Hepatocyte (in vitro differentiated cells): ENCODE measurements at places on chromosomes 4 and X. TPM values are rescaled to one million over a fixed set of nuclear protein-coding genes. Genes with fewer than 3 reads are reported as not detected.

Gene TEX11
- total RNA-seq: 0.20 TPM in 1 of 2 replicates, not detected in the other

DNA sequence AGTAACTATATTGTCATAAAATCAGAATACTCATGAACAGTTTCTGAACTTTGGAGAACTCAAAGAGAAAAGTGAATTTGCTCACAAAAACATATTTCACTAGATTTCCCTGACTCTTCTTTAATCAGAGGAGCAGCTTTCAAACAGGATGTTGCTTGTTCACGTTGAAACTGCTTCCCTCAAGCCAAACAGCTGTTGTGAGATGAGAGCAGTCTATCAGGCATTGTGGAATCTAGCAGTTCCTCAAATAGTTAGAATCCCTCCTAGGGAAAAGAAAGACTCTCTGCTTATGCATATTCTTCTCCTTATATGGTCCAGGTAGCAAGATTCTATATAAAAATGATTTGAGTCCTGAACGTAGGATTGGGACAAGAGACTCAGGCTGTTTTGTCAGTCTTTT lies 1012.1 kb downstream of the FAM133A start:
- no peak for DNase-seq

DNA sequence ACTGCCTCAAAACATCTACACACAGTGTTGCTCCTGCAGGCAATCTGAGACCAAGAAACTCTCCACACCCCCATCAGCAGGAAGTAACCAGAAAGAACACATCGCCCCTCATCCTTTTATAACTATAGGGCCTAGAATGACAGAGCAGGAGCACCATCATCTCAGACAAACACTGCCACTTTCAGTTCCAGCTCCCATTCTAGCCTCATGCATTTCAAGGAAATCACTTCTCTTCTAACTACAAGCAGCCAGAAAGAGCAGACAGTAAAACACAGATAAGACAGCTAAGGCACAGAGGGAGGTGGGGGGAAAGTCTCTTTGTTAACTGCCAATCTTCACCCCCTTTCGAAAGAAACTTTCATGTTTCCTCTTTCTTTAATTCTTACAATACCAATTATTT lies 102.6 kb upstream of the TENT5D start:
- no peak for DNase-seq

Gene CXCL10
- total RNA-seq: 2.8 and 3.7 TPM in 2 replicates

DNA sequence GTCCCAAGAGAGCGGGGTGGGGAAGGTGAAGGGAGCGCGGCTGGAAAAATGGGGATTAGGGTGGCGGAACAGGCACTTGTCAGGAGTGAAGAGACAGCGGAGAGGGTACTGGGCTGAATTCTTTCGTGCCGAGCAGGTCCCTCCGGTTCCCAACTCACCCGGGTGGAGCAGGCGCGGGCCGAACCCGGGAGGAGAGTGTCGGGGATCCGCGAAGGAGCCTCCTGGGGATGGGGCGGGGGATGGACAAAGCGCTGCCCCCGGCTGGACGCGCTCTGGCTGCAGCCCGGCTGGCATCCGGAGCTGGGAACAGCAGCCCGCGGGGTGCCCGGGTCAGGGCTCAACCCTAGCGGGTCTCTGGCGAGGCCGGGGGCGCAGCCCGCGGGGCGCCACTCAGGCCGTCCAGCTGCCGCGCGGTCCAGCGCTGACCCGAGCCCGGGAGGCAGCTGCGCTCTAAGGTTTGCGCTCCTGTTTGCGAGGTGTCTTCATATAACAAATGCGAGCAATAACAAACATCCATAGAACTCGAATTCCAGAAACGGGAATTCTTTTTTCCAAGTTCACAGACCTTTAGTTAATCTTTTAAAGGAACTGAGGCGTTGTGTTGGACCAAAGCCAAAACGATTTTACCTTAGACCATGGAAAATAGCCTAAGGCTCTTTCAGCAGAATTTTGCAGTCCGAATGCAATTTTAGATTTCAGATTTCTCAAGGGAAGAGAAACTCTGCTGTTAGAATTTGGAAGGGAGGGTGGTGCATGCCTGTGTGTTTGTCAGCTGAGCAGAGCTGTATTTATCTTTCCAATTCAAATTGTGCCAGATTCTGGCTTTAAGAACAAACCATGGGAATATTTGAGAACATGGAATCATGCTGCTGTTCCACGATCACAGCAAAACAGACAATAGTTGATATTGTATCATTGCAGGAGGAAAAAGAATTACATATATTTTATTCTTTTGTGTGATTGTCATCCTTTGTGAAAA lies 744 bp downstream of the NPY5R start:
- DNase-seq: peak; percentile 17

Gene GDPD2
- 1.6 TPM in 2 replicates for total RNA-seq

Gene BMX
- 0.07 and 0.08 TPM in 2 replicates for total RNA-seq

GRCh38 chr4:182648766-182649165 lies 268.4 kb downstream of the DCTD start:
- DNase-seq: no peak

DNA sequence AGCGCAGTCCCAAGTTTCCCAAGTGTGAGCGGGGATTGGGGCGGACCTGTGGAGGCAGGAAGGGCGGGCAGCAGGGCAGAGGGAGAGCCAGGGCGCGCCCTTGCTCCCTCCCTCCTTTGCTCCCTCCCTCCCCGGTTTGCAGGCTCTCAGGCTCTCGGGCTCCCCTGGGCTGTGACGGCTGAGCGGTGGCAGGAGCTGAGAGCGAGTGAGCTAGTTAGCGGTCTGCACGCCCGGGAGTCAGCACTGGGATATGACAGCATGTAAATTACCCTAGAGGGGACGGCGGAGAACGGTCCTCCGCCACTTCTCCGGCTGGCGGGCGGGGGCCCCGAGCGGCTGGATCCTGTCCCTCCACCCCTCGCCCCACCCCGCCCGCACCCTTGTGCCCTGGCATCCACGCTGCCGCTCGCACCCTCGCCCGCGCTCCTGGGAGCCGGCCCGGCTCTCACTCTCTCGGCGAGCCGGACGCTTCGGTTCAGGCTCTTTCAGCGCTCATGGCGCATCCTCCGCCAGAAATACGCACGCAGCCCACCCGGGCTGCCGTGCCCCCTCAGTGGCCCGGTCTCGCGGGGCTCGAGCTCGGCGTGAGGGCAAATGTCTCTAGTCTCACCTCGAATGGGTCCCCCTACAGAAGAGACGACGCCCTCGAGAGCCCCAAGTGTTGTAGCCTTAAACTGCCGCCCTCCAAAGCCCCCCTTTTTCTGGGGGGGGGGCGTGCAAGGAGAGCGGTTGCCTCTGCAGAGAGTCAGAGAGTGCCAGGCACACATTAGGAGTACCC lies at the start of gene TSC22D3:
Gene TSC22D3, minus strand, starts transcription at position 54 of the 778 bp plus-strand sequence. CDS start 368 bp downstream, outside the sequence.
- peak; percentile 90 for DNase-seq

GRCh38 chr4:66606908-66607307 lies 936.6 kb upstream of the EPHA5 start:
- DNase-seq: no peak

Gene MAGEB10
- not detected in 2 replicates for total RNA-seq

- DNase-seq: peak; percentile 50
Measured at GRCh38 chrX:110087485-110088356, 84.8 kb downstream of the TMEM164 start.

Gene C4orf50
- total RNA-seq: 0.04 TPM in 1 of 2 replicates, not detected in the other
